Right ventricle myocardium superior (tissue), 1 donor: ENCODE measurements at places on chromosomes 13 and 19. TPM values are rescaled to one million over a fixed set of nuclear protein-coding genes. Genes with fewer than 3 reads are reported as not detected.

DNA sequence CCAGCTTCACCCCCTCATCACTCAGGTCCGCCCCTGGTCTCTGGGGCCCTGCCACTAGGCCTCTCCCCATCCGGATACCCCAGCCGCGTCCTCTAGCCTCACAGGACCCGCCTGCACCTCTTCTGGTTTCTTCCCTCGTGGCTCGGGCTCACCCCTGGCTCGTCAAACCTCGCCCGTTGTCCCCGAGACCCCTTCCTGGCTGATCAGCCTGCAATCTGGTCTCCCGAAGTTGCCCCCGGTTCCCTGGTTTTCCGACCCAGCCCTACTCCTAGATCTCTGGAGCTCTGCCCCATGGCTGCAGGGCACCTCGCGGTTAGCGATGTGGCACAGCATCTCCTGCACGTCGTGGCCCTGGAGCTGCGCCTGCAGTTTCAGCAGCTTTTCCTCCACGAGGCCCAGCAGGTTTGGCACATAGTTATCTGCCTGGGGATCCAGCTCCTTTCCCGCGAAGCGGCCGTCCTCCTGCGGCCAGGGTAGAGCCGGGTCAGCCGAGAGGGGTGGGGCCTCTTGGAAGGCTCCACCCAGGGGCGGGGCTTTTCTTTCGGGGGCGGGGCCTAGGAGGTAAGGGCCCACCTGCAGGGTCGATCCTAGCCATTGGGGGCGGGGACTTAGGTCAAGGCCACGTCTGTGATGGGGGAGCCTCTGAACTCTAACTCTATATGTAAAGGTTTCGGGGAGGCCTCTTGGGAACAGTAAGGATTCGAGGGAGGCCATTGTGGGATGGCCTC lies 2.4 kb upstream of the RGL3 start:
- DNase-seq, result peak; percentile 63

- DNase-seq, result peak; percentile 37
Observed at GRCh38 chr13:113064534-113065405, 40.8 kb upstream of the F7 start.

DNA sequence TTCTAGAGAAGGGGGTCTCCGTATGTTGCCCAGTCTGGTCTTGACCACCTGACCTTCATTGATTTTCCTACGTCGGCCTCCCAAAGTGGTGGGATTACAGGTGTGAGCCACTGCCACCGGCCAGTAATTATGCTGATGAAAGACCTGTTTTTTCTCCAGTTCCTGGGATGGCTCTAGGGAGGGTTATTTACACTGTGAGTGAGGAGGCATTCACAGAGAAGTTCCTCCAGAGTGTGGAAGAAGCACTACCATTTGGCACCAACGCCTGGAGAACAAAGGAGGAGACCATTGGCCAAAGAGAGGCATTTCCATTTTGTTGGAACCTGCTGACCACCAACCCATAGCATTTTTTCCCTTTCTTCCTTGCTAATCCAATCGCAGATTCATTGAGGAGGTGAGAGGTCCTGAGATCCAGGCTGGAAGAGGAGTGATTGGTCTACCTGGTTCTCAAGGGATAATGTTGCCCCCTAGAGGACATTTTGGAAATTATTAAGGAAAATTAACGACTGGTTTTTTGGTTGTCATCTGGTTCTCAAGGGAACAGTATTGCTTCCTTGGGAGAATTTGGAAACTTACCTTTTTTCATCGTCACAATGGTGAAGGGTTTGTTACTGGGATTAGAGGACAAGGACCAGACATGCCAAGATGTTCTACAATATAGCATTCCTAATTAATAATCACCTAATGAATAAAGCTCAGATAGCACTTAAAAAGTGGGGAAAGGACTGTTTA lies 5.5 kb upstream of the SAE1 start:
- DNase-seq, result no peak

DNA sequence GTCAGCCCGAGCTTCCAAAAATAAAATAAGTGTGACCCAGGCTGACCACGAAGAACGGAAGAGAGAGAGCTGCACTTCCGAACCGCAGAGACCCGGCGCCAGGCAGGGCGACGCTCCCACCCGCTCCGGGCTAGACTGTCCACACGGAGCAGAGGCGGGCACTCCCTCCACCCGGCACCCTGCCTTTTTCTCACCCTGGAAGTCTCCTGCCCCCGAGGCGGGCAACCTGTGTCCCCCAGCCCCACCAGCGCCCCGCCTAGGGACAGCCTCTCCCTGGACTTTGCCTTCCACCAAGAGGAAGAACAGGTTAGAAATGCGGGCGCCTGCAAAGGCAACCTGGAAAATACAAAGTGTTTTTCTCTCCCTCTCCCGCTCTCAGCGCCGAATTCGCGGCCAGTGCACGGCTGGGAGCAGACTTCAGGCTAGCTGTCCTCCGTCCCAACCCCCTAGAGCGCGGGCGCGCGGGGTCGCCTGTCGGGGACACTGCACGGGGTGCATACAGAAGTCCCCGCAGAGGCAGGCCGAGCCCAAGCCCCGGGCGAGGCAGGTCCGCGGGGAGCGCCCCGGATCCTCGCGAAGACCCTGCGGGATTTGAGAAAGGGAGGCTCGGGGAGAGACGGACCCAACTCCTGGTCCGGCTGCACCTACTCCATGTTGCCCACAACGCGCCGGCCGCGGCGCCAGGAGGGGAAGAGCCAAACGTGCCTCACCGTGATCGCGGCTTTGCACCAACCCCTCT lies 845 bp downstream of the SPRY2 start:
- DNase-seq, result peak; percentile 76

- DNase-seq, result no peak
Observed at GRCh38 chr13:39506559-39507390, 96.2 kb downstream of the LHFPL6 start.

DNA sequence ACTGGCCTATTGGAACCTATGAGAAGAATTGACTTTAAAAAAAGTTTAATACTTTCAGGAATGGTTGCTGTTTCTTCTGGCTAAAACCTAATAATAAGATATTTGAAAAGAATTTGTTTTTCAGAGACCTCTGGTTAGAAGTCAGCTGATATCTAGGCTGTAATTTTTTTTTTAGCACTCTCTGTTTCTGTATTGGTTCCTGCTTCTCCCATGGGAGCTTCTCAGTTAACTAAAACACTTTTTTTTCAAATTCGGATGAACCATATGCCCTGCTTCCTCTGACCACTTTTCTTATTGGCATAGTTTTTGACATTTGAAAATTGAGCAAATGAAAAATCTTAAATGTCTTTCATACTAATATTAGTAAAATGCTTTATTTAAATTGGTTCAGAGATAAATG lies 163.5 kb upstream of the SLC10A2 start:
- DNase-seq, result no peak

GRCh38 chr19:42088471-42089190 lies 12.7 kb downstream of the ZNF574 start:
- DNase-seq, result no peak

GRCh38 chr19:12293777-12294248 lies 870 bp downstream of the ZNF44 start:
- DNase-seq, result peak; percentile 77

GRCh38 chr19:18379803-18380747 lies 5.9 kb upstream of the GDF15 start:
- DNase-seq, result peak; percentile 90

DNA sequence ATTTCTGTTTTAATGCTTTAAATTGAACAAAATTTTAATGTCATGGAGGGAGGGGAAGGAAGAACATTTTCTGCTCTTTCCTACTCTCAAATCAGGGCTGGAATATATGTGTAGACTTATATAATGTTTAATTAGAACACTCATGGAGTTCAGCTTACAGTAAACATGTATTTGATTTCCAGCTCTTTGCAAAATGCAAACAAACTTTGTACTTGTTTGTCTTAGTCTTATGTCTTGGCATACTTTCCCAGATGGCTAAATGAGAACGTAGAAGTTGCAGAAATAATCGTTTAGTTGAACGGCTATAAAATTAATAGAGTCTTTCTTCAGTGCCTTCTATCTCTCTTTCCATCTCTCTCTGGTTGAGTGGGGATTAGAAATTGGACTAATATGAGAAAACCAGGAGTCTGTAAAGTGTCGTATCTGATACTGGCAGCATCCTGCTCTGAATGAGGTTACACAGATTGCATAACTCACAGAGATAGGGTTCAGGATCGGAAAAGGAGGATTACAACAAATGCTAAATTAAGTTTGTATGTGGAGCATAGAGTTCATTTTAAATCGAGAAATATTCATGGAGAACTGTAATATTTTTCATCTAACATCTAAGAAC lies 82.3 kb downstream of the FGF9 start:
- no peak for DNase-seq

GRCh38 chr13:99949679-99950413 lies 21.7 kb downstream of the ZIC5 start:
- no peak for DNase-seq

DNA sequence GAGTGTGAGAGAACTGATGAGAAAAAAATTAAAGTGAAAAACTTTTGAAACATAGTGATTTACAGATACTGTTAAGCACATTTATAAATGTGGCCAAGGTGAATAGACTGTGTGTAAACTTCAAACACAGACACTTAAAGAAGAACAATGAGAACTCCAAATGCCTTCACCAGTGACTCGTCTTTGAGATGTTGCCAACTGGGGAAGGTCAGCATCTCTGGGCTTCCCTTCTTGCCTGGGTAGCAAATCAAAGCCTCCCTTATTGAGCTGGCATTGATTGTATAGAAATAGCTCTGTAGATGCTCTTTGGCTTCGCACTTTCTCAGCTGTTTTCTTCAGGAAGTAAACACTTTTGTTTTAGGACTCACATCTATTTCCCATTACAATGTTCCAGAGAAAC lies 177.3 kb upstream of the SGCG start:
- DNase-seq, result no peak

GRCh38 chr19:40407714-40408597 lies 5.2 kb downstream of the PRX start:
- DNase-seq, result no peak

GRCh38 chr13:33352041-33352440 lies 66.5 kb upstream of the STARD13 start:
- no peak for DNase-seq

DNA sequence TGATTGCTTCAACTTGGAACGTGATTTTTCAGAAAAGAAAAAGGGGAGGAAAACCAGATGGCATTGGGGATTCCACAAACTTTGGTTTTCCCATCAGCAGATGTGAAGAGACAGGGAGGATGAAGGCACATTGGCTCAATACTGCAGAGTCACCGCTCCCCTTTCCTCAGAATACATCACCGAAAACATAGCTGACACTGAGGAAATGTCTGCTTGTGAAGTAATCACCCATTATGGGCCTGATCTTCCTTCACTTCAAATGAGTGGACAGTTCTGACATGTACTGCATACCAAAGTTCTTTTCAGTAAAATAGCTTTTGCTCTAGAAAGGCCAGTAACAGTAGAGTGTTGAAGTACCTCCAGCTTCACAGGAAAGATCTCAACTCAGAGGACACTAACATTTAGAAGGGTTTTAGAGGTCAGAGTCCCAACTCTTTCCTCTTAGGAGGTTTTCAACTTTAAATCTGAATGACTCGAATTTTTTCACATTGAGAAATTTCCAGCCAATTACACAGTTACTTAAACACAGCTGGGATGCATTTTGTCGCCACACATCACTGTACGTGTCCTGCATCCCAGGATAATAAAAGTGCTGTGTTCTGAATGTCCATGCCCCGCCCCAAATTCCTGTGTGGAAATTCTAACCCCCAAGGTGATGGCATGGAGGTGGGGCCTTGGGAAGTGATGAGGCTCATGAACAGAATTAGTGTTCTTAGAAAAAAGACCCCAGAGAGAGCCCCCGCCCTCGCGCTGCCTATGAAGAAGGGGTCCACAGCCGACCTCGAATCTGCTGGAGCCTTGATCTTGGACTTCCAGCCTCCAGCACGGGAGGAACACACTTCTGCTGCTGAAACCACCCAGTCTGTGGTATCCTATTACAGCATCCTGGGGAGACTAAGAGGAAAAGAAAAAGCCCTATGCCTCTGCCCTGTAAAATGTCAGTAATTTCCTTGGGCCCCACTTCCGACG lies 77.7 kb downstream of the COL4A1 start:
- DNase-seq, result no peak

DNA sequence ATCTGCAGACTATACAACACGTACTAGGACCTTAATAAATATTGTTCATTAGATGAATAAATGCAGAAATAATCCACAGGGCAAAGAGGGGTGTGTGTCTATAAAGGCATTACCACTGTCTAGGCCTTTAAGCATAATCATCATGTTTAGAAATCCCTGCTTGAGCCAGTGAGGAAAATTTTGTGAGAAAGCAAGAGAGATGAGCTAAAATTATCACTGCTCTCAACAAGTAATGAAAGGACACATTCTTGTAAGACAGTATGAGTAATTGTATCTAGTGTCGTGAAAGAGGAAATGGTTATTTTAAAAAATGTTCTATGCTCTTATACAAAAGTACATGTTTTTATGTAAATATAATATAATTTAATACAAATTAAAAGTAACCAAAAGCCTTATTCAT lies 1699.4 kb downstream of the PCDH9 start:
- no peak for DNase-seq

- DNase-seq, result no peak
Observed at GRCh38 chr19:36373638-36374156, 5.3 kb downstream of the ZFP14 start.

DNA sequence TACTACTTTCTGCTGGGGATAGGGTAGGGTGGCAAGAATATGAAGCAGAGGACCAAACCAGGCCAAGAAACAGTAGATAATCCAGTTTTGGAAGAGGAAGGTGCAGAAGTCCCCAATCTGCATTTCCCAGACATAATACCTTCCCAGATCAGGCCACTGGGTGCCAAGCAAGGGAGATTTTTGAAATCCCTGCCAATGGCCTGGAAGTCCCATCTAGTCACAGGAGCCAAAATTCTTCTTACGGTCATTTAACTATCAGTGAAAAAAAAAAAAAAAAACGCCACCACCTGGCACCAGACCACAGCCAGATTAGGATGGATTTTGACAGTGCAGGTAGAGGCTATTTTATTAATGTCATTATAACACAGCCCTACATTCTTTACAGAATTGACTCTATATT lies 57.8 kb downstream of the ZC3H13 start:
- no peak for DNase-seq

GRCh38 chr19:18191640-18192062 lies 1.4 kb upstream of the MPV17L2 start:
- no peak for DNase-seq

GRCh38 chr19:33724021-33724720 lies 72.5 kb upstream of the KCTD15 start:
- DNase-seq, result no peak

DNA sequence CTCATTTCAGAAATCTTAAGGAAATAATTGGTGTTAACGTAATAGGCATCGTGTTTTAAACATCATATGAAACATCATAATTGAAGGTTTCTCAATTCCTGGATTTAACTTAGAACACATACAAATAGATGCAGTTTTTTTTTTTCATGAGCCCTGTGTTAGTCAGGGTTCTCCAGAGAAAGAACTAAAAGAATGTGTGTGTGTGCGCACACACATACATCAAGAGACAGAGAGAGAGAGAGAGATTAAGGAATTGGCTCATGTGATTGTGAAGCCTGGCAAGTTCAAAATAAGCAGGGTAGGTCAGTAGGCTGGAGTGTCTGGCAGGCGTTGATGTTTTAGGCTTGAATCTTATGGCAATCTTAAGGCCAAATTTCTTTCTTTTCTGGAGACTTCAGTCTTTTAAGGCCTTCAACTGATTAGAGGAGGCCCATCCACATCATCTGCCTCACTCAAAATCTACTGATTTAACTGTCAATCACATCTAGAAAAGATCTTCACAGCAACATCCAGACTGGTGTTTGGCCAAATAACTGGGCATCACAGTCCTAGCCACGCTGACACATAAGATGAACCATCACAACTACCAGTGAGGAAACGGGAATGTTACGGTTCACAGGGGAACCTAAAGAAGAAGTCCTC lies 25.2 kb downstream of the SPATA13 start:
- DNase-seq, result no peak

METTL21C gene
- total RNA-seq, result not detected

OR10H5 gene
- not detected for total RNA-seq

ZNF177 gene
- 2.4 TPM for total RNA-seq

OR7G1 gene
- total RNA-seq, result not detected

ZNF69 gene
- 4.7 TPM for total RNA-seq

TMEM59L gene
- total RNA-seq, result 1.6 TPM

IRF2BP1 gene
- total RNA-seq, result 20.0 TPM
